M059J (cell line): ENCODE measurements at places on chromosomes 7 and 10.

GRCh38 chr7:44736896-44737295, 11.8 kb upstream of the ZMIZ2 start:
- DNase-seq = no peak

DNA sequence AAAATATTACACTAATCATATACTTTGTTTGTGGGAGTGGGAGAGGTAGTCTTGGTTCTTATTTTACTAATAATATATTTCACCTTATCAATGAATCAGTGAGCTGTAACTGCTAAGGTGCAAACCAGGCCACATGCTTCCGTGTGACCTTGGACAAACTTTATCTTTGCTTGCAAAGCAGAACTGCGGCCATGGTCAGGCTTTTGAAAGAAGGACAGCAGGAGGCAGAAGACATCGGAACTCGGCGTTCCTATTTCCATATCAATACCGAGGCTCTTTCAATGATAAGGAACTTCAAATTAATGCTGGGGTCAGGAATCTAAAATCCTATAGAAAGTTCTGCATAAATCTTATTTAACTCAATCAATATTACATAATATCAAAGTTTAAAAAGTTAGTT, 491.9 kb upstream of the PFKP start:
- no peak for DNase-seq

DNA sequence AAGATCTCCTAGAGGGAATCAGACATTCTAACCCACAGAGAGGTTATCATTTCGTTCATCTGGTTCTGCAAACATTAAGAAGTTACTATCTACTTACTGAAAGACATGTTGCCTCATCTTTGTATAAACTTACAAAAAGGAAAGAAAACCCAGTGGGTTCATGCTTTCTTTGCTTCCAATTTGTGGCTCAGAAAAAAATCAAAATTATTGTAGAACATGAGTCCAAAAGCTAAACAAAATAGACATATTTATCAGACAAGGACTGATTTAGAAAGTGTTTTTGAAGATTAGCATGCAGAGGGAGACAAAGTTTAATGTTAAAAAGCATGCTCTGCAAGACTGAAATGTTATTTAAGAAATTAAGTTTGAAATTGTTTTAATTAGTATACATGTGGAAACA, 123.1 kb downstream of the MBL2 start:
- no peak for DNase-seq

- DNase-seq = no peak
Measured at GRCh38 chr7:133367561-133367960, 114.7 kb downstream of the EXOC4 start.

- DNase-seq = no peak
Measured at GRCh38 chr7:7641129-7641663, 644 bp downstream of the UMAD1 start.

DNA sequence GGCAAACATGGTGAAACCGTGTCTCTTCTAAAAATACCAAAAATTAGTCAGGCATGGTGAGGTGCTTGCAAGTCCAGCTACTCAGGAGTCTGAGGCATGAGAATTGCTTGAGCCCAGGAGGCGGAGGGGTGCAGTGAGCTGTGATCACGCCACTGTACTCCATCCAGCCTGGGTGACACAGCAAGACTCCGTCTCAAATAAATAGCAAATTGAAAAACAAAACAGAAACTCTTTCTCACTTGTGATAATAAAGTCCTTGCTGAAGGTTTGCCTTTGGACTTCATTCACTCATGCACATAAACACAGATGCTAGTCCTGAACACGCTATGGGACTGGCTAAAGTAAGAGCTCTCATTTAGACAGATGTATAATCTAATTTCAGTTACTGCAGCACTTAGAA, 37.6 kb downstream of the ANK3 start:
- no peak for DNase-seq

GRCh38 chr10:71538608-71539260, 142.0 kb downstream of the CDH23 start:
- no peak for DNase-seq

GRCh38 chr10:104076743-104077160, 8.9 kb downstream of the COL17A1 start:
- peak; percentile 85 for DNase-seq

GRCh38 chr7:25777969-25778708, 373.9 kb upstream of the NFE2L3 start:
- DNase-seq = no peak

DNA sequence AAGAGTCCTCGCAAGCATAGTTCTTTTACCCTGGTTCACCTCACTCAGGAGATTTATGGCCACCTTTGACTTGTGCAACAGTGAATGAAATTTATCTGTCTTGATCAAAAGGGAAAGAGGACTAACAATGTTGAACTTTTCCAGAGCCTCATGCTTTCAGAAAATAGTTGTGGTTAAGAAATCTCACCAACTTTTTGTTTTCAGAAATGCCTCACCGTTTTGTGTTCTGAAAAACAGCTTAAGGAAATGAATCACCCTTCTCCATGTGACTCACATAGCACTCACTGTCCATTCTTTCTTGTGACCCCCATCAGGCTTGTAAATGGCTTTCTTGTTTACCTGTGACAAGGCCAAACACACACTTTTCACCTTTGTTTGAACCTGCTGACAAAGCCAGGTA, 148.6 kb upstream of the FAM3C start:
- DNase-seq = peak; percentile 99
